ENCODE measurements at places on chromosomes 3 and 15. TPM values are rescaled to one million over a fixed set of nuclear protein-coding genes. Genes with fewer than 3 reads are reported as not detected.

DNA sequence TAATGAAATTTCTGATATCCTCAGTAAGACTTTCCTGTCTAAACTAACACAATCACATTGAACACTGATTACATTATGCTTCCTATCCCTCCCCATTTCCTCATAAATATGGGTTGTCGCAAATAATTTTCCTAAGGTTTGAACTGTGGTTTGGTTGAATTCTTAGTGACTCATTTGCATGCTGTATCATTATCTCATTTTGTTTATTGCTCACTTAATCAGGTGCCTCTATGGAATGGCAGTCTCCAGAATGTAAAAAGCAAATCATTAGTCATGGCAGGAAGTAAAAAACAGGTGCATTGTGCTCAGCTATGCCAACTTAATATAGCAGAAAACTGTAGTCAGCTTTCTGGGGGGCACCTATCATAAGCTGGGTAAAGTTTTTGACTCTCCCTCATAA is 216.0 kb upstream of the ZBTB20 start:
- no peak for DNase-seq

DNA sequence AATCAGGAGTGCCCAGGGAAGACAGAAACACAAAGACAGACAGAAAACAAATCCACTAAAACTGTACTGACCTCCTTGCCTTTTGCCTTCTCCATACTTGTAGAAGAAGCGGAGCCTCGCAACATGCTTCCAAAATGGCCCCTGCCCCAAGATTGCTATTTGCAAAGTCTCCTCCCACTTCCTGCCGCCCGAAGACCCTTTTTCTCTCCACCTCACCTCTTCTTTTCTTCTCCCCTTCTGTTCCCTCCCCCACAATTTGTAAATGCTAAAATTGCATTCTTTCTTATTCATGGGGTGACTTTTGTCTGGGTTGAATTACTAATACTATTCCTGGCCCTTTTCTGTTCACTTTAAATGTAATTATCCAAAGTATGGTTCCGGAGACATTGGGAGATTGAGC is at the start of gene DPPA4:
DPPA4 (minus strand) TSS at position 154 of the 400 bp plus-strand sequence; CDS start at position 125, 29 bp downstream.
- no peak for DNase-seq

DNA sequence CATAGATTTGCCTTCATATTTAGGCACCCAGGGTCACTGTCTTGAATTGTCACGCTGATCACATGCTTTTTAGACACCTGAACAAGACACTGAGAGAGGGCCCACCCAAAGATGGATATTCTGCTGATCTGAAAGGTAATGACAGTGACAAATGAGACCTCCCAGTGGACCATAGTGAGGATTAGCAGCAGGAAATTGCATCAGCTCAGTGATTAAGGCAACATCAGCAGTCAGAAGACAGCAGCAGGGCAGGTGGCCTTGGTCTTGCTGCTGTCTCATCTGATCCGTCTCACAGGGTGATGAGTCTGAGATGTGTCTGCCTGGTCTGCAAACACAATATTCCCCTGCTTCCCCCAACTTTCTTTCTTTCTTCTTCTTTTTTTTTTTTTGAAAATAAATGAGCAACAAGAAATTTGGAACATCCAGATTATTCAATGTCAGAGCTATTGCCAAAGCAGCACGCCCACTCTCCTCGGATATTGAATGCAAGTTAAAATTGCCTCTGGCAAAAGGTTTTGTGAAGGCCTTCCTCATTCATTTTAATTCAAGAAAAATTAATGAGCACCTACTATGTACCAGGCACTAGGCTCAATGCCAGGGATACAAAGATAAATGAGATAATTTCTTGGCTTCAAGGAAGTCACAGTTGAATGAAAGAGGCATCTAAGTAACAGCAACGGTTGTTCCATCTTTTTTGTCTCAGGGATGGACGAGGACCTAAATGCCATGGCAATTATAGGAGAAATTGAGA is 14.1 kb downstream of the OTOL1 start:
- no peak for DNase-seq

DNA sequence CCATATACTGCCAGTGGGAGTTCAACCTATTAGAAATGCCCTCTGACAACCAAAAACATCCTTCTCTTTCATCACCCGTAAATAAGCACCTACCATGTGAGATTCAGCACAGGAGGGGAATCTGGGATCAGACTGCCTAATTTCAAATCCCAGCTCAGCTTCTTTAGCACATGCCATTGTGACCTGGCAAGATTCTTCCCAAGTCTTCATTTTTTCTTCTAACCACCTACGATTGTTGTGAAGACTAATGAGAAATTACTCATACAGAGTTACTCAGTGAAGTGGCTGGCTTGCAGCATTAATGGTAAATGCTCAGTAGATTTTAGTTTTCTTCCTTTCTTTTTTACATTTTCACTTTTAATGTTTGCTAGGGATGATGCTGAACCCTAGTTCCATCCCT is 176.7 kb downstream of the PDZRN3 start:
- no peak for DNase-seq

DNA sequence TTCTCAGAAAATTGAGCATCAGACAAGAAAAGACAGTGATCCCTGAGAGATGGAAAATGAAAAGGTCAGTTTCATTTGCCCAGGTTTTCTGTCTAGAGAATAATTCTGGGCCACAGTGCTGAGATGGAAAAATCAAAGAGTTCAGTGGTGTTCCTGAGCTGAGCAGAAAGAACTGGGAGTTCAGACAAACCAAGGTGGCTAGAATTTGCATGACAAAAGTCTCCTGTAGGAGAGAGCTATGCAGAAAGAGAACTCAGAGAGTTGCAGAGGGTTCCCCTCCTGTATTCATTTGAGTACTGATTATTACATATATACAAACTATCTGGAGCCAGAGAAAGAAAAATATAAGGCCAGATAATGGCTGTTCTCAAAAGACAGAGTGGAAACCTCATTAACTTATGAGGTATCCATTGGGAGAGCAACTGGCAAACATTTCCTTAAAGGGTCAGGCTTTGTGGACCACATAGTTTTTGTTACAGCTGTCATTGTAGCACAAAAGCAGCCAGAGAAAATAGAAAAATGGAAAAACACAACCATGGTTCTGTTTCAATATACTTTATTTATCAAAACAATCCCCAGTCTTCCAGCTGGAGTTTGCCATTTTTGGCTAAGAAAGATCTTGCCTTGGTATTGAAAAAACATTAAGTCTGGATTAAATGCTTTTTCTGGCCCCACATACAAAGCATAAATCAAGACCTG is 1004.1 kb downstream of the TBL1XR1 start:
- DNase-seq, result no peak

GRCh38 chr15:82647835-82648256 is 683 bp upstream of the CPEB1 start:
- DNase-seq, result peak; percentile 22

- DNase-seq, result no peak
These were observed 52.5 kb downstream of the SH3BP5 start for GRCh38 chr3:15279671-15280402.

GRCh38 chr3:114863848-114864247 is 283.2 kb downstream of the ZBTB20 start:
- DNase-seq, result no peak

DNA sequence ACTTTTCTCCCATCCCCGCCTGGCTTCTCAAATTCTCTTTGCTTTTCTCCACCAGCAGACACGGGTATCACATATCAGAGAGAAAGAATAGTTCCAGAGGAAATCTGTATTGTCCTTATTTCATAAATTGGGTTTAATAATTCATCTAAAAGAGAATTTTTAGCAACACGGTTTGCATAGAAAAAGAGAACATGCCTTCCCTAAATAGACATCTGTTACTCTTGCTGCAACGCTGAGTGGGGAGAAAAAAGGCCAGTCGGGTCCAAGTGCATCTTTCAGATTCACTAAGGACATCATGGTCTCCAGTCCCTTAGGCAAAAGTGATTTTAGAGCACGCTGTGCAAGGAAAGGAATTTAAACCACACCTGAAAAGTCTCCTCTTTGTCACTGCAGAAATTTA is 201.3 kb downstream of the ABHD5 start:
- DNase-seq, result no peak

- no peak for DNase-seq
These were observed 14.5 kb downstream of the C3orf20 start for GRCh38 chr3:14689247-14689980.

DNA sequence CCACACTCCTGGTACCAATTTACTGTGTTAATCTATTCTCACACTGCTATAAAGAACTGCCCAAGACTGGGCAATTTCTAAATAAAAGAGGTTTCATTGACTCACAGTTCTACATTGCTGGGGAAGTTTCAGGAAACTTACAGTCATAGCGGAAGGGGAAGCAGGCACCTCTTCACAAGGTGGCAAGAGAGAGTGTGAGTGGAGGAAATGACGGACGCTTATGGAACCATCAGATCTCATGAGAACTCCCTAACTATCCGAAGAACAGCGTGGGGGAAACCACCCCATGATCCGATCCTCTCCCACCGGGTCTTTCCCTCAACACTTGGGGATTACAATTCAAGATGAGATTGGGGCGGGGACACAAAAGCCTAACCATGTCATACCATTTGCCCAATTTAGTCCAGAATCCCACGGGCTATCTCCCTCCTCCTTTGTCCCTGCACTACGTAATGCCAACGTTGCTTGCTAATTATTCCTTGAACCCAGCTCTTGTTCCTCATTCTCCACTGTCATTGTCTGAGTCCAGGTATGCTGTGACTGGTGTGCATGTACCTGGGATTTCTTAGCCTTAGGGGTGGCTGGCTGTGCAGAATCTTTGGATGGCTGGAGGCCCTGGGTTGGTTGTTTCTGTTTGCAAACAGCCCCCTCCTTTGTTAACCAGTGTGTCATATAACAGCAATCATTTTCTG is 3.4 kb downstream of the PIGZ start:
- DNase-seq, result no peak

GRCh38 chr15:37078566-37078965 is 21.8 kb downstream of the MEIS2 start:
- no peak for DNase-seq

DNA sequence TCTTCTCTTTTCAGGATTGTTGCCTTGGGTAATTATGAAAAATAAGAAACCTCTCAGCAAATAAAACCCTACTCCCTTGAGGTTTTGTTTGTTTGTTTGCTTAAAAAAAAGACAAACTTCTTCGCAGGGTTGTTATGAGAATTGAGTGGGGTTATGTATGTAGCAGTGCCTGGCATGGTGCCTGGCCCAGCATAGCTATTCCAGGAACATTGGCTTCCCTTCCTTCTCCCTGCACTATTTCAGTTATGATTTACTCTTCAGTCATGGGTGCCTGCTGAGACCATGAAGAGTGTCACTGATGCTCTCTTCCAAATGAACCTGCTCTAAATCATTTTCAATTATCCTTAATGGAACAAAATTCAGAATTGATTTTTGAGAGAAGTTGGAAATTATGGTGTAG is 283.5 kb upstream of the ROPN1 start:
- no peak for DNase-seq

- peak; percentile 36 for DNase-seq
These were observed 230.1 kb downstream of the CLSTN2 start for GRCh38 chr3:140164922-140165590.

GRCh38 chr3:113828600-113828999 is 10.0 kb upstream of the GRAMD1C start:
- no peak for DNase-seq

- DNase-seq, result no peak
These were observed 26.1 kb upstream of the LOXL1 start for GRCh38 chr15:73900095-73900712.

DNA sequence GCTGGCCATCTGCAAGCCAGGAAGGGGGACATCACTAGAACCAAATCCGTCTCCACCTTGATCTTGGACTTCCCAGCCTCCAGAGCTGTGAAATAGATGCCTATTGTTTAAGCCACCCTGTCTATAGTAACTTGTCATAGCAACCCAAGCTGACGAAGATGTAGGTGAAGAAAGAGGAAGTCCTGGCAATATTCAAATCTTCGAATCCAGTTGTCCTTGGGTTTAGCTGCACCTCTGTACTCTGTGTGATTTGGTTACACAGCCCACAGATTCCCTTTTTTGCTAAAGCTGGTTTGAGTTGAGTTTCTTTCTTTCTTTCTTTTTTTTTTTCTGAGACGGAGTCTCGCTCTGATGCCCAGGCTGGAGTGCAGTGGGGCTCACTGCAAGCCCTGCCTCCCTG is 68.0 kb upstream of the XCR1 start:
- DNase-seq, result no peak

- no peak for DNase-seq
These were observed 135.8 kb downstream of the THSD4 start for GRCh38 chr15:71250936-71251583.

DNA sequence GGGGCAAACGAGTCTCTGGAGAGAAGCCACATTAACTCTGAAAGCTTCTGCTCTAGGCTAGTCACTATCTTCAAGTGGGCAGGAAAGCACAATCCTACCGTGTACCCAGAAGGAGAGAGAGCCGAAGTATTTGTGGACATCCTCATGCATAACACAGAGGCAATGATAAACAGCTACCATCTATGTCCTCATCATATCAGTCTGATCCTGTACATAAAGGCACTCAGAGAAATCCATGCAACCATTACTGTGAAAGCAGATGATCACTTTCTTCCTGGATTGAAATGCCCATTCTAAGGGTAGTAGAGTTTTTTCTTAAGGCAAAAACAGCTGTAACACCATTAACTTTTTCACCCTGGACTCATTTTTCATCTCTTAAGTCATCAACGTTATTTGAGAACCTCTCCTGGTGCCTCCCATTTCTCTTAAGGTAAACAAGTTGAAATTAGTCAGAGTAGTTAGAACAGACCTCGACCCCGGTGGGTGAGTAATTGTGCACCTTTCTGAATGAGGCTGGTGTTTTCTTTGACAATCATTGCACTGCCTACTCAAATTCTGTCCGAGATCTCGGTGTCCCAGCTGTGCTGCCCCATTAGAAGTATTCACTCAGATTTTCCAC is 327.4 kb downstream of the SHQ1 start:
- DNase-seq, result no peak

GRCh38 chr15:77126529-77127326 is 55.8 kb upstream of the TSPAN3 start:
- DNase-seq, result no peak

DNA sequence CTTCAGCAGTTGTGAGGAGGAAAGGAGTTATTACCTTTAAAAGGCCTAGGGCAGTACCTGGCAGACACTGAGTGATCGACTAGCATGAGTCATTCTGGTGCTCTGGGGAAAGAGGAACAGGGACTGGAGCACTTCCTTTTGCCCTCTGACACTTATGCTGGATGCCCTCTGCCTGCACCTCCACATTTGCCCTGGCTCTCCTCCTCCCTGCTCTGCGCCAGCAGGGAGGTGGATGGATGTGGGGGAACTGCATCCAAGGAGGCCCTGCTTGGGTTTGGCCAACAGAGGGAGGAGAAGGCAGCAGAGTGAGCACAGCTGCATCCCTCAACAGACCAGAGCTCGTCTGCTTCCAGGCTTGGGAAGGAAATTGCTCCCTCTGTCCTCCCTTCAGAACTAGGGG is 75.0 kb downstream of the SEMA5B start:
- DNase-seq, result no peak

GRCh38 chr3:30643763-30644462 is 37.5 kb downstream of the TGFBR2 start:
- no peak for DNase-seq

GRCh38 chr3:56862352-56863062 is 60.8 kb upstream of the ARHGEF3 start:
- no peak for DNase-seq

GRCh38 chr15:66405007-66405406 is 18.3 kb downstream of the MAP2K1 start:
- DNase-seq, result no peak

GRCh38 chr3:12288182-12289129 is at the start of gene PPARG:
Gene PPARG, plus strand, starts transcription at chr3:12289070. Its CDS starts 90,642 bp downstream, at chr3:12379712.
- DNase-seq, result peak; percentile 13

Gene CAV3
- total RNA-seq, result not detected

Gene SEC11A
- 89.3 TPM for total RNA-seq

Gene WNT7A
- total RNA-seq, result under 0.01 TPM

Gene SPINK8
- not detected for total RNA-seq

Gene SLC2A2
- total RNA-seq, result 8.2 TPM

Gene CCDC9B
- total RNA-seq, result 26.4 TPM

Gene RBP2
- total RNA-seq, result not detected

Gene WNT5A
- total RNA-seq, result 15.0 TPM

Gene POTEB2
- total RNA-seq, result not detected

Gene GUCA1C
- 0.99 TPM for total RNA-seq

Gene PAQR9
- 0.33 TPM for total RNA-seq
